ENCODE measurements at places on chromosomes 7 and 10. TPM values are rescaled to one million over a fixed set of nuclear protein-coding genes. Genes with fewer than 3 reads are reported as not detected.

FGL2 gene
- 170 TPM for total RNA-seq

PAPOLB gene
- under 0.01 TPM for total RNA-seq

FAM131B gene
- total RNA-seq: 8.2 TPM

NUPR2 gene
- total RNA-seq: not detected

ADCYAP1R1 gene
- total RNA-seq: not detected

MMP21 gene
- not detected for total RNA-seq

OPN1SW gene
- total RNA-seq: not detected

SUMF2 gene
- 232 TPM for total RNA-seq

RBM20 gene
- under 0.01 TPM for total RNA-seq

CDK14 gene
- total RNA-seq: 24.3 TPM

ADAP1 gene
- 0.79 TPM for total RNA-seq

FRA10AC1 gene
- total RNA-seq: 6.1 TPM

PCLO gene
- total RNA-seq: under 0.01 TPM

MNX1 gene
- total RNA-seq: not detected

CPA4 gene
- total RNA-seq: 2.7 TPM

NXPH1 gene
- not detected for total RNA-seq

GCK gene
- total RNA-seq: 3.2 TPM

OR2A12 gene
- not detected for total RNA-seq

PIP gene
- total RNA-seq: not detected

AGAP5 gene
- 2.8 TPM for total RNA-seq

SPDYE5 gene
- total RNA-seq: not detected

POLR2J gene
- 23.2 TPM for total RNA-seq

NOS3 gene
- total RNA-seq: 0.17 TPM

INA gene
- total RNA-seq: 0.47 TPM

CDHR1 gene
- total RNA-seq: not detected

NEUROD6 gene
- total RNA-seq: not detected

CRYGN gene
- 0.47 TPM for total RNA-seq

TDRD1 gene
- total RNA-seq: not detected

PALD1 gene
- total RNA-seq: 0.43 TPM

GBX1 gene
- not detected for total RNA-seq

SPDYE2B gene
- not detected for total RNA-seq

SPOCK2 gene
- 2.0 TPM for total RNA-seq

H2BK1 gene
- not detected for total RNA-seq

TCAF2 gene
- 0.94 TPM for total RNA-seq

ITPRID1 gene
- total RNA-seq: not detected

RNF32 gene
- 1.3 TPM for total RNA-seq

IGFBP1 gene
- not detected for total RNA-seq

STK31 gene
- total RNA-seq: under 0.01 TPM

ANLN gene
- 10.9 TPM for total RNA-seq

TRIM50 gene
- not detected for total RNA-seq

PRSS37 gene
- not detected for total RNA-seq

UPK3BL2 gene
- total RNA-seq: 2.5 TPM

HMX3 gene
- 0.16 TPM for total RNA-seq

LIPM gene
- total RNA-seq: not detected

NCOA4 gene
- 203 TPM for total RNA-seq

Measured in bronchial smooth muscle cell (primary cell).